Osteocyte (in vitro differentiated cells): ENCODE measurements at places on chromosomes 1 and 21. TPM values are rescaled to one million over a fixed set of nuclear protein-coding genes. Genes with fewer than 3 reads are reported as not detected.

DNA sequence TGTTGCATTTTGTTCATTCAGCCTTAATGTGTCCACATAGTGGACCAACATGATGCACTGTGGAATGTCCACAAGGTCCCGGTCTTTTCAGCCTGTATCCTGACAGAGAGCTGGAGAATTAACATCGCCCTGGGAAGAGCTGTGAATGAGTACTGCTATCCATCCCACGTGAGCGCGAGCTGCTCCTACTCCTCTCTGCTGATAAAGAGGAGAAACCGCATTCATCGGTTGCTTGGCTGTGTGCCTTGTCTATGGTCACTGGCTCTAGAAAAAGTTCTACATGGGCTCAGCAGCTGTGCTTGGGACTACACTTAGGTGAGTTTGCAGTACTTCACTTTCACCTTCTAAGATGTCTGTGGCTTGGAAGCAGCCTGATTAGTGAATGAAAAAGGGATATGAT lies 31.1 kb upstream of the IGSF5 start:
- no peak overlapping the region for H3K4me3 ChIP-seq
- H3K27me3 ChIP-seq, result peaks cover 18% of the 10 kb centered on the region
- DNase-seq, result no peak
- no peaks in the 10 kb centered on the region for H3K4me1 ChIP-seq
- H3K27ac ChIP-seq, result no peak overlapping the region

GRCh38 chr1:43512681-43513080 lies 18.0 kb upstream of the PTPRF start:
- H3K4me1 ChIP-seq, result no peaks in the 10 kb centered on the region
- no peak overlapping the region for H3K27ac ChIP-seq
- H3K27me3 ChIP-seq, result no peaks in the 10 kb centered on the region
- peak; percentile 23 for DNase-seq
- no peaks in the 10 kb centered on the region for H3K36me3 ChIP-seq
- no peak overlapping the region for H3K4me3 ChIP-seq

GRCh38 chr1:20359451-20360330 lies 69.0 kb downstream of the VWA5B1 start:
- no peaks in the 10 kb centered on the region for H3K36me3 ChIP-seq
- no peak for DNase-seq
- H3K27ac ChIP-seq, result no peak overlapping the region
- H3K4me1 ChIP-seq, result peaks cover 10% of the 10 kb centered on the region
- H3K27me3 ChIP-seq, result peaks cover 46% of the 10 kb centered on the region

DNA sequence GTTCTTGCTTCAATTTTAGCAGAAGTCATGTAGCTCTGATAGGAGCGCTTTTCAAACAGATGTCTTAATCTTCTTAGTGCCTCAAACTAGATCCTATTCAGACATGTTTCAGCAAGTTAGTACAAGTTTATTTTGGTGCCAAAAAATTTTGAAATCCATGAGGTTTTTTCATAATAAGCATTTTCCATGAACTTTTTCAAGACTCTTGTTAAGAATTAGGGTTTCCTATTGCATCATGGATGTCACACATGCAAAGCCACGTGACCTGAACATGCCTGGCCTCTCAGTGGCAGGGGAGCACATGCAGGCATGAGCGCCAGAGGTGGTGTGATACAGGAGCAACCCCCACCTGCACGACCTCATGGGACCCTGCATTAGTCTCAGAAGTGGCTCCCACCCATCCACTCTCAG lies 67.6 kb downstream of the POFUT2 start:
- peak; percentile 73 for DNase-seq
- peaks cover 2% of the 10 kb centered on the region for H3K4me1 ChIP-seq
- no peak overlapping the region for H3K27ac ChIP-seq
- H3K4me3 ChIP-seq, result no peak overlapping the region
- peaks cover 62% of the 10 kb centered on the region for H3K36me3 ChIP-seq

- H3K27ac ChIP-seq, result peak overlapping the region; percentile 74
- H3K36me3 ChIP-seq, result no peaks in the 10 kb centered on the region
- no peaks in the 10 kb centered on the region for H3K27me3 ChIP-seq
- peaks cover 31% of the 10 kb centered on the region for H3K4me1 ChIP-seq
These were observed 104.9 kb upstream of the SOD1 start for GRCh38 chr21:31554511-31555022.

GRCh38 chr1:66494482-66494881 lies 39.5 kb upstream of the SGIP1 start:
- no peak overlapping the region for H3K27ac ChIP-seq
- peaks cover 34% of the 10 kb centered on the region for H3K4me1 ChIP-seq
- H3K27me3 ChIP-seq, result no peaks in the 10 kb centered on the region
- no peak overlapping the region for H3K4me3 ChIP-seq
- H3K36me3 ChIP-seq, result no peaks in the 10 kb centered on the region

The ZYG11A gene
- total RNA-seq, result 0.21 and 0.30 TPM in 2 replicates

DNA sequence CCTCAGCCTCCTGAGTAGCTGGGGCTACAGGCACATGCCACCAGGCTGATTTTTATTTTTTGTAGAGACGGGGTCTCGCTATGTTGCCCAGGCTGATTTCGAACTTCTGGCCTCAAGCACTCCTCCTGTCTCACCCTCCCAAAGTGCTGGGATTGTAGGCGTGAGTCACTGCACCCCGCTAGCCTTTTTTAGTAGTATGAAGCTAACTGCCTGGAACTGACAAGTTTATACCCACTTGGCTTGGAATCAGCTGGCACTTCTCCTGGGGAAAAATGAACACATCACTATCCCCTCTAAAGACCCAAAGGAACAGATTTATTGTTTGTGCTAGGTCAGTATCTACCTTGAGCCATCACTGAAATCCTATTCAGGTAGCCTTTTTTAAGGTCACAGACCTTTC lies 19.0 kb downstream of the TMEM63A start:
- H3K4me1 ChIP-seq, result peaks cover 15% of the 10 kb centered on the region
- no peak overlapping the region for H3K4me3 ChIP-seq
- peaks cover 27% of the 10 kb centered on the region for H3K36me3 ChIP-seq
- H3K27ac ChIP-seq, result no peak overlapping the region
- no peaks in the 10 kb centered on the region for H3K27me3 ChIP-seq

The TMEM201 gene
- 17.3 and 17.9 TPM in 2 replicates for total RNA-seq

The TMEM200B gene
- 19.7 and 22.5 TPM in 2 replicates for total RNA-seq

DNA sequence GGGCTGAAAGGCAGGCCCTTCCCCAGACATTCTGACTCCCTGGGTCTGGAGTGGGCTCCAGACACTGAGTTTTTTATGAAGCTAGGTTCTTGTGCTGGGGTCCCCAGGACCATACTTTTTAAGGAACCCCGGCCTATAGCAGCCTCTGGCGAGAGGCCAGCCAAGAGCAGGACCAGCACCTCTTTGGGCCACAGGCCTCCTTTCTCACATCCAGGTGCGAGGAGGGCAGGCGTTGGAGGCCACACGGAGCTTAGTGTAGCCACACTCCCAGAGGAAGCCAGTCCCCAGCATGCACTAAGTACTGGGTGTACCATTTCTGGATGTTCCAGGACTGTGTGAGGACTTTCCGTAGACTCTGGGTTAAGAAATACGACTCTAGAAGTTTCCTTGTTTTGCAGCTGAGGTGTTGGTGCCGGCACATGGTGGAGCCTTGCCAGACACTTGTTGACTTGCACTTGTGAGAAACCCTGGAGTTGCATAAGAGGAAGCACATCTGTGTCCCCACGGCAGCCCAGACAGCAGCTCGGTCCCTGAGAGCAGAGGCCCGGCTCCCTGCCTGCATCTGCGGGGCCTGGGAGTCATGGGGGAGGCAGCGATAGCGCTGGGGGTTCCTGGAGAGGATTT lies 122.2 kb upstream of the VAMP3 start:
- DNase-seq, result no peak
- peaks cover 5% of the 10 kb centered on the region for H3K27me3 ChIP-seq
- H3K27ac ChIP-seq, result no peak overlapping the region
- H3K4me1 ChIP-seq, result peaks cover 9% of the 10 kb centered on the region
- H3K36me3 ChIP-seq, result no peaks in the 10 kb centered on the region

The PGBD5 gene
- 1.0 and 1.1 TPM in 2 replicates for total RNA-seq

The RASAL2 gene
- 34.2 and 35.4 TPM in 2 replicates for total RNA-seq

DNA sequence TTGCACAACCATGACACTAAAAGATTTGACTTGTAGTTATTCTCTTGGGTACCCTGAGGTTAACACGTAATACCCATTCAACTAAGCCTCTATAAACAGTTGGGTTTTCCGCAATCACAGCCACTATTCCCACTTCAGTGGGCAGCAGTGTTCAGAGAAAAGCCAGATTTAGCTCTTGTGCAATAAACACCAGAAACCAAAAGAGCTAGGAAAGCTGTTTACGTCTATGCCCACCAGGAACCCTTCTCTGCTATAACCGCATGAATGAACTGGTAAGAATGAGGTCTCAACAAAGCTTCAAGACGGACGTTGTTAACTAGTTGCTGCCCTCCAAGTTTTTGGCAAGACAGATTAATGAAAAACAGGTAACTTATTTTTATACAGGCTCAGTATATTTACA lies 101.3 kb downstream of the SLC45A1 start:
- H3K36me3 ChIP-seq, result peaks cover 25% of the 10 kb centered on the region
- H3K4me3 ChIP-seq, result no peak overlapping the region
- DNase-seq, result no peak
- H3K4me1 ChIP-seq, result peaks cover 14% of the 10 kb centered on the region
- no peaks in the 10 kb centered on the region for H3K27me3 ChIP-seq

The TRIM45 gene
- 5.0 and 6.3 TPM in 2 replicates for total RNA-seq

The CCDC30 gene
- 3.3 and 4.1 TPM in 2 replicates for total RNA-seq

GRCh38 chr1:230308039-230308438 lies 118.1 kb downstream of the PGBD5 start:
- H3K27me3 ChIP-seq, result peaks cover 12% of the 10 kb centered on the region
- no peak for DNase-seq
- no peak overlapping the region for H3K4me3 ChIP-seq
- peaks cover 3% of the 10 kb centered on the region for H3K4me1 ChIP-seq
- no peak overlapping the region for H3K27ac ChIP-seq

The CDC7 gene
- 4.3 and 6.6 TPM in 2 replicates for total RNA-seq

- no peaks in the 10 kb centered on the region for H3K36me3 ChIP-seq
- H3K4me1 ChIP-seq, result no peaks in the 10 kb centered on the region
- no peaks in the 10 kb centered on the region for H3K27me3 ChIP-seq
- H3K4me3 ChIP-seq, result no peak overlapping the region
- H3K27ac ChIP-seq, result no peak overlapping the region
- DNase-seq, result no peak
These were observed 292.4 kb downstream of the GRIK1 start for GRCh38 chr21:29647353-29647781.

DNA sequence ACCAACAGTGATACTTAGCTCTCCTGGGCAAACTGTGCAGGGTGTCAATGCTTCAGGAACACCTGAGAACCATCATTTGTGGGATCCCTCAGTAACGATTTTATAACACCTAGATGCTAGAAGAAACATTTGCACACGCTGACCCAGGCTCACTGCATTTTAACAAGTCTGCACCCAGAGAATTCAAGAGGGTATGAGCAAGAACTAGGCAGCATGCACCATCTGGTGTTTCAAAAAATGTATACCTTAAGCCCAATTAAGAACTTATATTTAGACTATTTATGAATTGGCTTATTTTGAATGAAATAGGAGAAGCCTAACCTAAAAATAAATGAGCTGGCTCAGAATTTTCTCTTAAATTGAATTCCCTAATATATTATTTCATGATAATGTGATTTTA lies 400.5 kb downstream of the GPATCH2 start:
- H3K4me1 ChIP-seq, result no peaks in the 10 kb centered on the region
- H3K36me3 ChIP-seq, result no peaks in the 10 kb centered on the region
- no peak for DNase-seq
- H3K27me3 ChIP-seq, result no peaks in the 10 kb centered on the region
- no peak overlapping the region for H3K4me3 ChIP-seq

The RHBDL2 gene
- not detected in 2 replicates for total RNA-seq

- no peak overlapping the region for H3K27ac ChIP-seq
- H3K27me3 ChIP-seq, result no peaks in the 10 kb centered on the region
- no peaks in the 10 kb centered on the region for H3K36me3 ChIP-seq
- H3K4me3 ChIP-seq, result no peak overlapping the region
These were observed 134.4 kb downstream of the S1PR1 start for GRCh38 chr1:101371259-101371658.

The CAMSAP2 gene
- total RNA-seq, result 44.7 and 47.8 TPM in 2 replicates

GRCh38 chr1:183635099-183635605 lies 431 bp downstream of the ARPC5 start:
- H3K27me3 ChIP-seq, result no peaks in the 10 kb centered on the region
- peak overlapping the region; percentile 100 for H3K4me3 ChIP-seq
- H3K27ac ChIP-seq, result peak overlapping the region; percentile 100
- H3K36me3 ChIP-seq, result peaks cover 11% of the 10 kb centered on the region

DNA sequence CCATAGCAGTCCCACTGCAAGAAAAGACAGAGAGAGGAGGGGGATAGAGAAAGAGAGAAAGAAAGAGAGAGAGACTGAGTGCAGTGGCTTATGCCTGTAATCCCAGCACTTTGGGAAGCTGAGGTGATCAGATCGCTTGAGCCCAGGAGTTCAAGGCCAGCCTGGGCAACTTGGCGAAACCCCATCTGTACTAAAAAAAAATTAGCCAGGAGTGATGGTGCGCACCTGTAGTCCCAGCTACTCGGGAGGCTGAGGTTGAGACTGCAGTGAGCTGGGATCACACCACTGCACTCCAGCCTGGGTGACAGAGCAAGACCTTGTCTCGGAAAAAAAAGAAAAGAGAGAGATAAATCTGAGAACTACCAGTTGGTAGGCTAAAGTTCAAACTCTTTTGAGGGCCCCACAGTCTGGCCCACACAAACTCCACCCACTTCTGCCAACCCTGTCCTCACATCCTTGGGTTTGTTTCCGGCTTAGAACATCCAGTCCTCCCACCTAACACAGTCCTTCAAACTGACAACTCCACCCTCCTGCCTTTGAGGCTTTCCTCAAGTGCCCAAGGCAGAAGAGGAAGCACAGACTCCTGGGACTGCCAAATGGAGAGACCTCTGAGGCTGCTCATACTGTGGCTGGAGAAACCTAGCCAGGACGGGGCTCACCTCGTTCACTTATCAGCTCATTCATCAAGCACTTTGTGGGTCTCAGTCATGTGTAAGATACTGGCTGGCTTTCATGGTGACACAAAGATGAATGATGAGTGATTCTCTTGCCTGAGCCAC lies 20.1 kb downstream of the TFAP2E start:
- H3K4me3 ChIP-seq, result no peak overlapping the region
- H3K27me3 ChIP-seq, result no peaks in the 10 kb centered on the region
- peaks cover 5% of the 10 kb centered on the region for H3K36me3 ChIP-seq
- DNase-seq, result peak; percentile 54
- H3K4me1 ChIP-seq, result no peaks in the 10 kb centered on the region

GRCh38 chr1:75129983-75130789 lies 4.0 kb upstream of the LHX8 start:
- H3K27ac ChIP-seq, result no peak overlapping the region
- peaks cover 22% of the 10 kb centered on the region for H3K4me1 ChIP-seq
- DNase-seq, result peak; percentile 77
- no peak overlapping the region for H3K4me3 ChIP-seq
- H3K36me3 ChIP-seq, result no peaks in the 10 kb centered on the region

GRCh38 chr1:28518745-28519341 lies 13.0 kb downstream of the RCC1 start:
- peaks cover 26% of the 10 kb centered on the region for H3K4me1 ChIP-seq
- H3K4me3 ChIP-seq, result peak overlapping the region; percentile 79
- peaks cover 4% of the 10 kb centered on the region for H3K36me3 ChIP-seq
- DNase-seq, result no peak
- peak overlapping the region; percentile 47 for H3K27ac ChIP-seq
- H3K27me3 ChIP-seq, result no peaks in the 10 kb centered on the region

DNA sequence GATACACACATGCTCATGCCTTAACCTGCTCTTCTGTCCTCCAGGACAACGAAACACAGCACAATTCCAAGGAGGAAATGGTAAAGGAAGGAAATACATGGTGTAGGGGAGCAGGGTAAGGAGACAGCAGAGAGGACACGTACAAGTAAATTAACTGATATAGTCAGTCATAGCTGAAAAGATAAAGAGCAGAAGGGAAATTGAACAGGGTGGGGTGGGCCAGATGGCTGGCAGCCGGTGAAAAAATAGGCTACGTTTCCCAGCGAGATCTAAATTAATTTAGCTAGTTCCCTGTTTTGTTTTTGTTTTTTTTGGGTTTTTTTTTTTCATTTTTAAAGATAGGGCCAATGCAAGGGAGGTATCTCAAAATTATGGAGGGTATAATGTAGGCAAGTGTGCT lies 109.2 kb downstream of the FAM78B start:
- no peak overlapping the region for H3K4me3 ChIP-seq
- no peak for DNase-seq
- no peaks in the 10 kb centered on the region for H3K36me3 ChIP-seq
- H3K27ac ChIP-seq, result no peak overlapping the region
- H3K27me3 ChIP-seq, result no peaks in the 10 kb centered on the region
